Inflammatory macrophage (primary cell): ENCODE measurements at places on chromosomes 5 and 9.

DNA sequence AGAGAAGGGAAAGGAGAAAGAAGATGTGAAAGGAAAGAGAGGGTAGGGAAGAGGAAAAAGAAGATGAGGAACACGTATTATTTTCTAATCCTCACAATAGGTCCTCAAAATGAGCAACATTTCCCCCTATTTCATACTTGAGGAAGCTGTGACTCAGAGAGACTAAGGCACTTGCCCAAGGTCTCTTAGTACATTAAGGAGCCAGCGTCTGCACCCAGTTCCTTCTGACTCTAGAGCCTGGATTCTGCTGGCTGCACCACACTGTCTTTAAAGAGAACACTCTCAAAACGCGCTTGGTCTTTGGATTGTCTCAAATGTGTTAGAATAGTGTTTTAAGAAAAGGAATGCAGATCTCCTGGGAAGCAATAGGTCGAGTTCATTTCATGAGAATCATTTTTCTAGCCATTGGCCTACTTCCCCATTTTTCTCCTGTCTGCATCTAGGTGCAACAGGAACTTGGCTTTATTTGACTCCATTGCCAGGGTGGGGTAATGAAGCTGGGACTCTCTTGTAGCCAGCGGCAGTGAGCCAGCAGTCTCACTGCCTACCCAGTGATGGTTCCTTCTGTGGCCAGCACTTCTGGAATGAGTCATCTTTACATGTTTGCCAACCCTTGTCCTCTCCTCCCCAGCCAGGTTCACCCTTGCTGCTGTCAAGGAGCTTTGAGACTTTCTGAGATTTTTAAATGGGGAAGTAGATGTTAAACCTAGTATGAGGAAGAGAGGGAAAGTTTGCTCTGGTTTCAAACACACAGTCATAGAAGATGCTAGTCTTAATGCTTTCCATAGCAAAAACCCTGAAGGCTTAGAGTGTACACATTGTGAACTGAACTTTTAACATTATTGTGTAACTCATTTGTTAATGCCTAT is 82.7 kb downstream of the DOCK8 start:
- DNase-seq = peak; percentile 93

DNA sequence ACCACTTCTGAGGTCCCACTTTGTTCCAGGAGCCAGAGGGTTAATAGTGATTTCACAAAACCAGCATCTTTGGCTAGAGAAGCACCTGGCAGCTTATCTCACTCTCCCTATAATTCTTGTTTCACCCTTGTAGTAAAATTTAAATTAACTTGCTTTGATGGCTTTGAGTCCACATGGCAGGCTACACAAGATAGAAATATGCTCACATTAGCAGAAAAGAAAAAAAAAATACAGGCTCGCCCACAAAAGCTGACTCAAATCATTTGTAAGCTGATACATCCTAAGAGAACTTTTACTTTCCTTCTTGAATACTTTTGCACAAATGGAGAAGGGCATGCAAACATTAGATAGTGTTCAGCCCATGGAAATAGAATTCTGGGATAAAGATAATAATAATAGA is 36.2 kb downstream of the TNFSF15 start:
- DNase-seq = no peak

- no peak for DNase-seq
Observed at GRCh38 chr5:94810281-94810680, 191.8 kb downstream of the SLF1 start.

- DNase-seq = no peak
Observed at GRCh38 chr5:11687498-11687897, 216.7 kb downstream of the CTNND2 start.

- DNase-seq = no peak
Observed at GRCh38 chr5:173394701-173395100, 66.5 kb upstream of the STC2 start.

DNA sequence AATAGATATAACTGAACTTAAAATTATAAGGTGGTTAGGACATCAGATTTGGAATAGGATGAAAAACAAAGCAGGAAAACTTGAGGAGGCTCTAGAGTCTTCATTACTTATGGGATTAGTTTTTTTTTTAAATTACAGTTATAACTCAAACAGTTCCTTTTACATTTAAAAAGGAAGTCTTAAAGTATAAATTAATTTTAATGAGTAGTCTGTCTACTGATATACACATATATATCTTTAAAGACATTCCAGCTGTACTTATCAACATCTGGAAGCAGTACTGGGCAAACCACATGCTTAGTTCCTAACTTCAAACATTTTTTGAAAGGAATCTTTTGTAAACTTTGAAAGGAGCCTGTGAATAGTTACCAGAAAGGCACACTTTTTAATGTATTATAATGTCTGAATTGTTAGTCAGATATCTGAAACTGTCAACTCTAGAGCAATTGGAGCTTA is 6.0 kb downstream of the ACTBL2 start:
- no peak for DNase-seq

GRCh38 chr9:11204521-11204920 is 591.7 kb upstream of the PTPRD start:
- DNase-seq = no peak

DNA sequence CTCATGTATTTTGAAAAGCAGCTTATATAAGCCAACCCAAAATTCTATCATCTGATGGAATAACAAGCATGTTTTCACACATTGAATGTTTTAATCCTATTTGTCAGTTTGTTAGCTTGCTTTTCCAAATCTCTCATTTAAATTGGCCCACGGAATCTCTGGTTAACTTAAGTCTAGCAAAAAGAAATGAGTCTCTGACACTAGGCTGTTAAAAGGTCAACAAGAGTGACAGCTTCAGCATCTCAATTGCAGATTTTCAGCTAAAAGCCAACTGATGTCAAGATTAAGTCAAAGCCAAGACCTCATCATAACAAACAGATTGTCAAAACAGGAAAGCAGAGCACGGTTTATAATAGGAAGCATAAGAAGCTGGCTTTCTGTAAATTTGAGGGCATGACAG is 49.4 kb upstream of the CDH9 start:
- DNase-seq = no peak

GRCh38 chr5:172426086-172426485 is 28.2 kb downstream of the SH3PXD2B start:
- no peak for DNase-seq

- DNase-seq = peak; percentile 85
Observed at GRCh38 chr5:10854506-10855277, 93.7 kb upstream of the DAP start.

- DNase-seq = no peak
Observed at GRCh38 chr5:76527685-76528161, 95.5 kb downstream of the F2RL2 start.

DNA sequence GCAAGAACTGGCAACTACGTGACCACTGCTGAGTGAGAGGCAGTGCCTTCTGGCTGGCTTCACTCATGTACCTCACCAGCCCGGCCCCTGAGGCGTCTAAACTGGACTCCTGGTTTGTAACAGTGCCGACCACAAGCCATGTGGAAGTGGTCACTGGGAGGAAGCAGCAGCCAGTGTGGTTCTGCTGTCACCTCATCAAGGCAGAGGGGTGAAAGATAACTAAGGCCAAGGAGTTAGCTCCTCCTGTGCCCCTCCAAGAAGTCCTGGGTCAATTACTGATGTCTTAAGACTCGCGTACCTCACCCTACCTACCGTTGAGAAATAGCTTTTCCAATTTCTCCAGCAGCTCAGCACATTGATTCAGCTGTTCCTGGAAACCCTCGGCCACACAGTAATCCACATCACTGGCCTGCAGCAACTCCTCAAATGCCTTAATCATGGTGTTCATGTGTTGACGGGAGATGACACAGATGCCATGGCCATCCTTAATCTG is 142.9 kb downstream of the CDK5RAP2 start:
- peak; percentile 90 for DNase-seq

GRCh38 chr5:55584398-55585205 is 49.8 kb upstream of the PLPP1 start:
- DNase-seq = no peak

GRCh38 chr9:113564498-113565237 is 101.1 kb downstream of the RGS3 start:
- DNase-seq = peak; percentile 62

- peak; percentile 12 for DNase-seq
Observed at GRCh38 chr5:54017580-54017979, 292.8 kb downstream of the ARL15 start.

DNA sequence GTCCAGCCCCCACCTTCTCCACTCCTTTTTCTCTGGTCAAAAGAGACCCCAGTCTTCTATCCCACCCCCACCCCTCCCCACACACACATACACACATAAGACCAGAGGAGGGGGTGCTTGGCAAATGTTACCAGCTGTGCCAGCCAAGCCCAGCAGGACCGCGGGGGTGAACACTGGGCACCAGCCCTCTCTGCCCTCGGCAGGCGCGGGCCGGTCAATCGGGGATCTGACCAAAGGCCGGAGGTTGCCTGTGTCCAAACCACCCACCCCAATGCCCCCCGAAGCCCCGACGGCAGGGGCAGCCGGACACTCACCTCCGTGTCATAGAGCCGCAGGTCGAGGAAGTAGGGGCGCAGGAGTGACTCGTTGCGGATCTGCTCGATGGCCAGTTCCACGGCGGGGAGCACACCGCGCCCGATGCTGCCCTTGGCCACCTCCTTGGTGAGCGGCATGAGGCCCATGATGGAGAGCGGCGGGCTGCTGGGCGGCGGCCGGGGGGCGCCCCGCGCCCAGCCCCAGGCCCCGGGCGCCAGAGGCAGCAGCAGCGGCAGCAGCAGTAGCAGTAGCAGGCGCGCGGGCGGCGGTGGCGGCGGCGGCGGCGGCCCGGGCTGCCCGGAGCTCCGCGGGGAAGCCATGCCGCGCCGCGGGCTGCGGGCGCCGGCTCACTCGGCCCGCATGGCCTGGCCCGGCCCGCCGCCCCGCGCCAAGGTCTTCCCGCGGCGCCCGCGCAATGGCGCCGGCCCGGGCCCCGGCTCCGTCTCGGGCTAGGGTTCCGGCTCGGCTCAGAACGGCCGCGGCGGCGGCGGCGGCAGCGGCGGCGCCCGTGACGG is 417 bp downstream of the GABBR2 start:
- no peak for DNase-seq

DNA sequence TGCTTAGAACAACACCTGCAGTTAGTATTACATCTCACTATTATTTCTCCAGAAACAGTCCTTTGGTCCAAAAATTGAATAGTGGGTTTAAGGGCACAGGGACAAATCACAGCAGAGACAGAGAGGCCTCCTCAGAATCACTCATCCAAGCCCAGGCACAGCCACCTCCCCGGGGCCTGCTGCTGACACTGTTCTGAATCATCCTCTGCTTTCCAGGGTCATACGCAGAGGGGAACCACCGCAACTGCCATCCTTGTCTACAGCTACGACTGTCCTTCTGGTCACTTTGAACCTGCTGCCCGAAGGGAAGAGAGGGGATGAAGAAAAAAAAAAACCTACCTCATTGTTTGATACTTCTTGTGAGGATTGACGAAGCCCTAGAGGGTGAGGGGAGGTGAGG is 35.3 kb upstream of the MAN2A1 start:
- peak; percentile 46 for DNase-seq

DNA sequence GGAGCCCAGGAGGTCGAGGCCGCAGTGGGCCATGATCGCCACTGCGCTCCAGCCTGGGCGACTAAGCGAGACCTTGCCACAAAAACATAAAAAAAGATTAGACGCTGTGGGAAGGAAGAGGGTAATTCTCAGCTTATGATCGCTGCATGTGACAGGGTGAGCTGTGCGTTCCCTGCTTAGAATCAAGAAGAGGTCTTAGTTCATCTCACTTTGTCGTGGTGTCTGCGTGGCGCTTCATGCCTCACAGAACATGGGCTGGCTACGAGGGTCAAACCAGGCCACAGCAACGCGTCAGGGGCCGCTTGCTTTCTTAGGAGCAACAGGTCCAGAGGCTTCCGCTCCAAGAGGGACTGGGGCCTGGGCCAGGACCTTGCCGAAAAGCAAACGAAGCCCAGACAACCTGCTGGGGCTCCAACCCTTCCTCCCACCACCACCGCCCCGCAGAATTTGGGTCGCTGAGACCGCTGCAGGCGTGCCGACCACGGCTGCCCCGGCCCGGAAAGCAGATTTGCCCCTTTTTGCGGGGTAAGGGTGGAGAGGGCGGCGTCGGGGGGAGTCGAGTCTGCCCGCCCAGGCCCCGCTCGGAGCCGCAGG is 10.0 kb upstream of the GRIN1 start:
- DNase-seq = no peak

GRCh38 chr5:114261989-114262388 is 99.9 kb upstream of the KCNN2 start:
- no peak for DNase-seq

GRCh38 chr5:179289756-179290385 is 55.4 kb downstream of the ADAMTS2 start:
- DNase-seq = no peak

GRCh38 chr9:35908504-35909125 is 675 bp upstream of the SPAAR start:
- no peak for DNase-seq

GRCh38 chr5:124732428-124733328 is 13.8 kb downstream of the ZNF608 start:
- no peak for DNase-seq

DNA sequence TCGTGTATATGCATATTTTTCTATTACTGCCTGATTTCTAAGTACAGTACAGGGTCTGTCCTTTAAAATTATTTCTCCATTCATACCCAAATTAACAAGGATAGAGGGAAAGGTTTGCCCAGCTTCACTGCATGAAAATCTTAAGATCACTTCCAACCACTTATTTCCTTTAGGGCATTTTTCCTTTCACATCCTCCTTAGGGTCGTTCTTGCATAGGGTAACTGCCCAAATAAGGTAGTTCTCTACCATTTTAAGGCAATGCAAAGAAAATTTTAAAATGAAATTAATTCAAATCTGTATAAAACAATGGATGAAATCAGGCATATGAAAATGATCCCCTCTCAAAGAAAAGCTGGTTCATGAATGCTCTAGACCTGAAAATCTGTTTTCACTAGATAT is 4.1 kb upstream of the CDC20B start:
- peak; percentile 19 for DNase-seq

DNA sequence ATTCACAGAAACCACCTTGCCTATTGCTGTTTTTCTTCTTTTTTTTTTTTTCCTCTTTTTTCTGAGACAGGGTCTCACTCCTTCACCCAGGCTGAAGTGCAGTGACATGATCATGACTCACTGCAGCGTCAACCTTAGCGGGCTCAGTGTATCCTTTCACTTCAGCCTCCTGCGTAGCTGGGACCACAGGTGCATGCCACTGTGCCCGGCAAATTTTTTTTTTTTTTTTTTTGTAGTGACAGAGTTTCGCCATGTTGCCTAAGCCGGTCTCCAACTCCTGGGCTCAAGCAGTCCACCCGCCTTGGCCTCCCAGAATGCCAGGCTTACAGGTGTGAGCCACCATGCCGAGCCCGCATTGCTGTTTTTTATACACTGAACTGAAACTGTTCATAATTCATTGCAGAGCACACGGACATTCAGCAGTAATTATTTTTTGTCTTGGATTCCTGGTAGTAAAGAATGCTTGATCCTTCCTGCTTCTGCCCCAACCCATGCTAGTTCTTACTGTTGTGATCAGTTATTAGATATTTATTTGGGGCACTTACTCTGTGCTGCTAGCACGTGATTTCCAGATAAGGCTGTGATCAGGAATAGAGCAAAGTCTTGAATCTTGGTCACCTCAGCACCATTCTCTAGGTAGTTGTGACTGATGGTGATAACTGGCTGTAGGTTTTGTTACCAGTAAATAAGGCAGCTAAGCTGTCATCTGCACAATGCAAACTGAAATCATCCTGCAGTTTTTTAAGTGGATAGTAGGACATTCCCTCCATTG is 14.0 kb downstream of the MAP3K1 start:
- no peak for DNase-seq
